Fibroblast of skin of scalp (primary cell): ENCODE measurements at places on chromosomes 2 and 18.
A peak's percentile ranks its signal among the peaks of the same experiment; 100 is the strongest.

GRCh38 chr2:763766-764525 lies 86.7 kb upstream of the TMEM18 start:
- DNase-seq, result peak; percentile 74

GRCh38 chr2:45575881-45576280 lies 35.2 kb downstream of the SRBD1 start:
- DNase-seq, result no peak

DNA sequence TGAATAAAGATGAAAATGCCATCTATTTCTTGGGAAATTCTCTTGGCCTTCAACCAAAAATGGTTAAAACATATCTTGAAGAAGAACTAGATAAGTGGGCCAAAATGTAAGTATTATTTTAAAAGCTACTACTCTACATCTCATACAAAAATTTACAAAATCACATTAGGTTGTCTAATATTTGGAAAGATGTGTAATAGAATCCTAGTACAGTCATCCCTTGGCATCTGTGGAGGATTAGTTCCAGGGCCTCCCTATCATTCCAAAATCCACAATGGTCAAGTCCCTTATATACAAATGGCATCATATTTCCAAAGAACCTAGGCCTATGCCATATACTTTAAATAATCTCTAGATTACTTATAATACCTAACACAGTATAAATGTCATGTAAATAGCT lies 41.2 kb downstream of the KYNU start:
- DNase-seq, result peak; percentile 7

- no peak for DNase-seq
Measured at GRCh38 chr18:50143886-50144285, 51.1 kb downstream of the MYO5B start.

- no peak for DNase-seq
Measured at GRCh38 chr2:215895330-215895729, 118.0 kb downstream of the MREG start.

GRCh38 chr2:10001586-10001985 lies 41.8 kb upstream of the KLF11 start:
- no peak for DNase-seq

- DNase-seq, result peak; percentile 51
Measured at GRCh38 chr2:105344704-105345345, 7.5 kb downstream of the C2orf49 start.
